ENCODE measurements at places on chromosomes 3 and 15.

DNA sequence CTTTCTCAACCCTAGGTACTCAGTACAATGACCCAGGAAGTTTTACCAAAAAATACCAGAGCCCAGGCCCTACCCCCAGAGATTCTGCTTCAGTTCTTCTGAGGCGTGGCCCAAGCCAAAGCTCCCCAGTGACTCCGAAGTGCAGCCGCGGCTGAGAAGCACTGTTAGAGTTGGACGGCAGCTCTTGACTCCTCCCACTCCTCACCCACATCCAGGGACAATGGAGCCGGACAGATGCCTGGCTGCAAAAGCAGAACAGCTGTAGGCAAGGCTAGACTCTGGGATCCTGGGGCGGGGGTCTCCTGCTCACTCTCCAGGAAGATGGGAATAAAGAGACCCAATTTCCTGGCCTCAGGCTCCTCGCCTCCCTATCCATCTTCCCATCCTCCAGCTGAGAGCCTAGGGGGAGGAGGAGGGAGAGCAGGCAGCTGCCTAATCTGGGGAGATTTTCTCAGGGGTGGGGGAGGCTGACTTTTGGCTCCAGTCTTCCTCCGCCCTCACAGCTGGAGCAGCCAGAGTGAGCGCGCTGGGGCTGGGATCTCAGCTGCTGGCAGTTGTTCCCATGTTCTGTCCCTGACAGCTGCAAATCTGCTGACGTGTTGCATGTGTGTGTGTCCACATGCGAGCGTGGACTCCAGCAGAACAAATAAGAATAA lies 223.8 kb downstream of the OPA1 start:
- no peak for DNase-seq

DNA sequence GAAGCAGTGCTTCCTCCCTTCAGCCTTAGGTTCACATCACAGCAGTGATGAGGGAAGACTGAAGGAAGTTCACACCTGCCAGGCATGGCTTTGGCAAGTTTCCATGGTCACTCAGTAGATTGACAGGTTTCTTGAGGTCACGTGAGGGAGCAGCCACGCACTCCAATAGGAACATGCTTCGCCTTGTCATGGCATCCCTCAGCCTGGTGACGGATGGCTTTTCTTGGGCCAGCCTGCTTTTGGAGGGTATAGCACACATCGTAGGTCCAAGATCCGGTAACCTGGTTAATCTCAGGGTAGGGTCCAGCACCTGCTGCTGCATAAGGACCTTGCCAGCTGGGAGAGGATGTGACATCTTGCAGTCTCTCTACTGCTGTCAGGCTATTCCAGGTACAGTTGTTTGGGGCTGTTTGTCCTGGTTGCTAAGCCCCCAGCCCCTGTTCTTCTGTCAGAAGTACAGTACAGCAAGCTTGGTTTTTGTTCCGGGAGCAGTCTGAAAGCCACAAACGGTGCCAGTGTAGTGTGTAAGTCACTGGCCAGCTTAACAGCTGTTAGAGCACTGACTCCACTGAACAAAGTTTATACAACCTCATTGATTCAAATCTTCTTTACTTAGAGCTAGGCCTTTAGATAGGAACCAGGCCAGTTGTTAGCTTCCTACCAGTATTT lies 42.3 kb downstream of the PSMD6 start:
- no peak for DNase-seq

- DNase-seq, result no peak
Measured at GRCh38 chr3:112555535-112556170, 6.1 kb downstream of the ATG3 start.

- DNase-seq, result no peak
Measured at GRCh38 chr15:68700455-68701123, 120.1 kb downstream of the ANP32A start.

DNA sequence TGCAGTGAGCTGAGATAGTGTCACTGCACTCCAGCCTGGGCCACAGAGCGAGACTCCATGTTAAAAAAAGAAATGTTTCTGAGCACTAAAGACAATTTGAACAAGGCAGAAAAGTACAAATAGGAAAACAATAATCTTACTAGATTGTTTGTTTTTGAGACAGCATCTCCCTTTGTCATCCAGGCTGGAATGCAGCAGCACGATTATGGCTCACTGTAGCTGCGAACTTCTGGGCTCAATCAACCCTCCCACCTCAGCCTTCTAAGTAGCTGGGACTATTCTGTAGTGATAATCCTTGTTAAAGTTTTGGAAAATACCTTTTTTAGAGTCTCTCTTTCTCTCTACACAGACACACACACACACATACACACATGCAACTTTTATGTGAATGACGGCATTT lies 107.1 kb downstream of the LPP start:
- DNase-seq, result no peak

- DNase-seq, result no peak
Measured at GRCh38 chr15:75203017-75203907, 1.6 kb downstream of the C15orf39 start.

GRCh38 chr15:68578980-68579935 lies at the start of gene CORO2B:
TSS of gene CORO2B (plus strand) at chr15:68578993. CDS start at chr15:68579263, 270 bp downstream.
- DNase-seq, result no peak

- peak; percentile 25 for DNase-seq
Measured at GRCh38 chr15:66287461-66288057, 5.8 kb upstream of the DIS3L start.

GRCh38 chr15:29934251-29934650 lies 112.0 kb upstream of the TJP1 start:
- no peak for DNase-seq

GRCh38 chr3:134197681-134198261 lies 52.9 kb downstream of the RYK start:
- DNase-seq, result peak; percentile 52

- DNase-seq, result no peak
Measured at GRCh38 chr3:188113756-188114155, 40.2 kb upstream of the LPP start.

- no peak for DNase-seq
Measured at GRCh38 chr3:108053067-108053466, 37.8 kb downstream of the CD47 start.

DNA sequence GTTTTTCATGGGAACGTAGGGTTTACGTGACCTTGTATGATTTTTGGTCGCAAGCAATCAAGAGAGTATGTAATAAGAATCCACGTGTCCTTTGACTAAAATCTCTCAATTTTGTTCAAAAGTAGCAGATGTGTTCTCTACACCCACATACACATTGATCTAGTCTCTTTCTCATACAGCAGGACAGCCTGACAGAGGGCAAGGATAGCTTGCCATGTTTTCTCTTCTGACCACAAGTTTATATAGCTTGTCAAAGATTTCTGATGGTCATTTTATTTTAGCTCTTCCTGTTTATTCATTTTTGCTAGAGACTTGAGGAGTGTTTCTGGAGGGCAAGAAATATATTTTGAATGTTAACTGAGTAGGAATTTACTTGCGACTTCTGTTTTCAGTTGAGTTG lies 570.2 kb upstream of the ALCAM start:
- DNase-seq, result no peak

GRCh38 chr3:47577583-47578118 lies 1.0 kb downstream of the CSPG5 start:
- DNase-seq, result peak; percentile 25

GRCh38 chr3:36709826-36710365 lies 54.5 kb downstream of the DCLK3 start:
- no peak for DNase-seq

GRCh38 chr3:20190991-20191390 lies 5.0 kb upstream of the SGO1 start:
- no peak for DNase-seq

DNA sequence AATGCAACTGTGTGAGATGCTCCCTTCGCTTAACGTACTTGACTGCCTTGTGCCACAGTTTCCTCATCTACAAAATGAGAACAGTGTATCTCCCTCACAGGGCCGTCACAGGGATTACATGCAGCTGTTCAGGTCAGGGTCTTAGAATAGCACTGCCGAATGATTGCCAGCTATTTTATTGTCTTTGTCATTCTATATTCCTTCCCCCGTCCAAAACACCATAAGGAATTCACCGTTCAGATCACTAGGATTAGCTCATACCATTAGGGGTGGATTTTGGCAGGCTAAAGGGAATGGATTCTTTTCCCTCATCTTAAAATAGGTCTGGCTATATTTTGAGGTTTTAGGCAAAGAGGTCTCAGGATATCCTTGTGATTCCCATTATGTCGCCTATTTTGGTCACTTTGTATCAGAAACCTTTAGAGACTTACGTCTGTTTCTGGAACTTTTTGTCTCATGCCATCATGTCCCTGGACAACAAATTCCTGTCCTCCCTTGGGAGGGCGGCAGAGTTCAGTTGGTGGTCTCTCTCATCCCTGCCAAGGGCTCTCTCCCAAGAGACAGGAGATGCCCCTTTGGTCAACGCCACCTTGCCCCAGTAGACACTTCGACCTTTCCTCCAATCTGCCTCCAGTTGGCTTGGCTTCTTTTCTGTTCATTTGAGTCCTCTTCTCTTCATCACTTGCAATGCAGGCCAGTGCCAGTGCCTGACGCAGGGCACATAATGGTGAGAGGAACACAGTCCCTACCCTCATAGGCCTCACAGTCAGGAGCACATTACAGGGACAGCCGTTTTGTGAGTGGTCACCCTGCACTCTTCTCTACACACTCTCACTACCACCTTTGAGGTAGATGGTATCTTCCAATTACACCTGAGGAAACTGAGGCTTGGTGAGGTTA lies 171.6 kb upstream of the BHLHE40 start:
- DNase-seq, result no peak

DNA sequence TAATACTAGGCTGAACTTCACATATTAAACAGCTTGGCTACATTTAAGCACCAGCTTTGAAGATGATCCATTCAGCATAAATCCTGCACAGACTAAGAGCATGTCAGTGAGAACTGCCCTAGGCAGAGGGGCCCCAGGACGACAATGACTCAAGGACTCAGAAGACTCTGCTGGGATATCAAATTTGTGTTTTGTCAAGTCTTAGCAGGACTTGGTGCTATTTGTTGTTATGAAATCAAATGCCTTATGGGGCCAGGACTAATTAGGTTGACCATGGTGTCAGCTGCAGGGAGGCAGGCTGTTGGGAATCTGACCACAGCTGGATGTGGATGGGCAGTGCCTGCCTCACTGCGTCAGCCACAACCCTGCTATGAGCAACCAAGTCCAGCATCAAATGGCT lies 91.8 kb downstream of the RYR3 start:
- no peak for DNase-seq

DNA sequence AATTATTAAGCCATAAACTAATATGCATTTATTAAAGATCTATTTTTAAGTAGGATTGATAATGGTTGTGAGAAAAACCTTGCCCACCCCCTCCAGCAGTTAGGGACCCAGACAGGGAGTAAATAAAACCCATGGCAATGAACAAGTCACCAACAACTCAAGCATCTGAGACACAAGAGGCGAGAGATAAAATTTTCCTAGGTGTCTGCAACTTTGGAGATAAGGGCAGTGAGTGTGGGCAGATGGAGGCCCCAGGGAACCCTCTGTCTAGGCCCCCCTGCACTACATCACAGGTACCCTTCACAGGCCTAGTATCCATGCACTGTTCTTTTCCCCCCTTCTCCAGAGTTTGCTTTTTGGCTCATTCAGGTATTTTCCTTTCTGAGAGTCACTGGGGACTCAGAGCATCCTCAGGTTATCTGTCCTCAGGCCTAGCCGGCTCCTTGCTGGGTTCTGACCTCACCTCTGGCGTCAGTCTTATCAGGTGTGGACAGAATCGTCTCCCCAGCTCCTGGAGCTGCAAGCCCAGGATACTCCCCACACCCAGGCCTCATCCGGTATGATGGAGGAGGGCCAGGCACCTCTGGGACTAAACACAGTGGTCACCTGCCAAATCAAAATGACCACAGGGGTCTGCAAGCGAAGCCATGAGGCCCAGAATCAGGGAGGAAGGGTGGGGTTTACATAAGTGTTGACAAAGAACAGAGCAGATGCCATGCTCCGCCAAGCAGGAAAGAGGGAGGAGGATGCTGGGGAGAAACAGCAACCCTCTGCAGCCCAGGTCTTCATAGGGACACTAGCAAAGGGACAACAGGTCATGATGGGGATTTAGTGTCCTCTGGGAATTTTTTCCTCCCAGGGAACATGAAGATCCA lies 50.4 kb downstream of the CCNL1 start:
- no peak for DNase-seq

DNA sequence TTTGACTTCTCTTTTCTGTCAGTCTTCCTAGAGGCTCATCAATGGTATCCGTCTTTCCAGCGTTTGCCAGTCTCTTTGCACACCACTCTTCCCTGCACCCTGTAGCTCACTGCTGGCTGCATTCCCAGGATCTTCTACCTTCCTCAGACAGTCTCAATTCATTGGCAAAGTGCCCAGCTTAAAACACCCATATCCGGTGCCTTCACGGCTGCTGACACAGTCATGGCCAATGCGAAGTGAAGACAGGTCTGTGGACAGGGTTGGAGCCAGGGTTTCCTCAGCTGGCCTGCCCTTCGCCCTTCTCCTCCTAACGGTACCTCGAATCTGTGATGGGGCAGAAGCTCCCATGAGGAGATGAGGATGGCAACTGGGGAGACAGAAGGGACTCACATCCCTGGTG lies 36.1 kb downstream of the PTH1R start:
- no peak for DNase-seq

DNA sequence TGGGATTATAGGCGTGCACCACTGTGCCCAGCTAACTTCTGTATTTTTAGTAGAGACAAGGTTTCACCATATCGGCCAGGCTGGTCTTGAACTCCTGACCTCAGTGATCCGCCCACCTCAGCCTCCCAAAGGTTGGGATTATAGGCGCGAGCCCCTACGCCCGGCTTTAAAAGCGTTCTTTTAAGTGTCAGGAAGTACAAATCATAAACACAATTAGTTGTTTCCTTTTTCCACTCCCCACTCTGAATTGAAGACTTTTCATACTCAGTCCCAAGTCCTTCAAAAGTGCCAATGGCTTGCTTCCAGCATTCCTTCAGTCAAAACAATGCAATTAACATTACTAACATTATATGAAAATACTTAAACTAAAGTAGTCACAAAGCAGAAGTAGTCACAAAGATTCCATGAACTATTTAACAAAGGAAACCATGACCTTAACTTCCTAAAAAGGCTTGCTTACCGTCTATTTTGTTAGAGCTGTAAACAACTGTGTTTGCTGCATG lies 8.1 kb downstream of the WDR82 start:
- no peak for DNase-seq

DNA sequence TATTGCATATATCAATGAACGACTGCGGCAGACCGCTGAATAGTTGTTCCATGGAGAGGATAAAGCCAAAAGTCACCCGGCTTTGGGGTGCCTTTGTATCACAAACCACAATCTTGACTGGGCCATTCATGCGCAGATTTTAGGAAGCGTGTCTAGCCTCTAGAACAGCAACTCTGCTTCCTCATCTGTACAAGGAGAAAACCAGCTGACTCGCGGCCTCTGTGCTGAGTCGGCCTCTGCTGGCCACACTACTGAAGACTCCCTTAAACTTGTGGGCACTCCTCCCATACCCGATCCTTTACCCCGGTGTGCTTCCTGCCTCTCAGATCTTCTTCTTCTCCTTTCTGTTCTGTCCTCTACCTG lies 872 bp downstream of the DLEC1 start:
- DNase-seq, result peak; percentile 65

GRCh38 chr3:123951522-123952447 lies 9.2 kb downstream of the CCDC14 start:
- no peak for DNase-seq

GRCh38 chr3:111976254-111976653 lies 2.6 kb upstream of the ABHD10 start:
- no peak for DNase-seq
